Cerebellar nuclear complex (tissue), 1 donor: ENCODE measurements at places on chromosomes 7 and 10.

GRCh38 chr7:22083704-22084240 is 138.1 kb upstream of the CDCA7L start:
- DNase-seq = no peak

DNA sequence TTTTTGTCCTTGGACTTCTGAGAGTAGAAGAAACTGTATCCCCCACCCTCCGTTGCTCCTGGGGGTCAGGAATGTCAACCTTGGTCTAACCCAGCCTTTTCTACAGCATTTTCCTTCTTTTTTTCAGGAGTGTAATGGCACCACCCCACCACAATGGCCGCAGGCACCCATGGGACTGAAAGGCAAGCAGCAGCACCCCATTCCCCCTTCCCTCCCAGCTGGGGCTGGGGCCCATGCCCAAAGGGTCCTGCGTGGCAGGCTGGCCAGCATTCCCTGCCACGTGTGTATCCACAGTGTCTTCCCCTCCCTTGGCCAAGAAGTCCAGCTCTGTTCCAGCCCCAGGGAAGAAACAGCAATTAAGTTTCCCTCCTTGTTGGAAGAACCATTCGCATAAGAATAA is 106.9 kb downstream of the ZPBP start:
- DNase-seq = no peak

DNA sequence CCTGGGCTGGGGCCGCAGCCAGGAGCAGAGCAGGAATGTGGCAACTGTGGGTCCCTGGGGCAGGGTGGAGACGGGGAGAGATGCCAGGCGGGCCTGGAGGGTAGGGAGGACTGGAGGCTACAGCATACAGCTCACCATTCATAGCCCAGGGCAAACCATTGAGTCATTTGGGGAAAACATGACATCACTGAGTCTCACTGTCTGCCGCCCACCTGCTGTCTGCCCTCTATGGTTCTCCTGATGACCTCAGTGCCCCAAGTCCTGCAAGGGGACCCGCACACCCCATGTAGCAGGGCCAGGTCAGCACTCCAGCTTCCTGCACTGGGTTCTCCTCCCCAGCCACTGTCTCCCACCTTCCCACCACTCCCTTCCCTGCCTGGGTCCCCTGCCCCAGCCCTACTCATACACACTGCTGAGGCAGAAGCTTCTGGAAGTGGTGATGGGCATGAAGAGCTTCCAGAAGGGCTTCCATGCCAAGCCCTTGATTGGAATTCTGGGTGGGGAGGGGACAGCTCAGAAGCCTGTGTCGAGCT is 10.4 kb downstream of the CHST3 start:
- no peak for DNase-seq

DNA sequence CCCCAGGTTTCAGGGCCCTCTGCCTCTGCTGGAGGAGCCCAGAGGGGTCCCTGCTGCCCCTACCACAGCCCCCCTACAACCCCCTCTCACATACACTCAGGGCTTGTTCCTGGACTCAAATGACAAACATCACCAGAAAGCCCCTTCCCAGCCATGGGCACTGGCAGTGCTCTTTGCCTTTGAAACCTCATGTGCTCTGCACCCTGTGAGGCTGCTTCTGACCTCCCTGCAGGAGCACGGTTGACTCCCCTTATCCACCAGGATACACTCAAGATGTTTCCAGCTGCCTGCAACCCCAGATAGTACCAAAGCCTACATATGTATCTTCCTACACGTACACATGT is 3.5 kb upstream of the ADIRF start:
- DNase-seq = no peak

GRCh38 chr7:156109988-156110387 is 297.7 kb upstream of the SHH start:
- no peak for DNase-seq

- no peak for DNase-seq
Measured at GRCh38 chr7:52917982-52918578, 117.4 kb upstream of the POM121L12 start.
